ENCODE measurements at places on chromosomes 2 and 18. TPM values are rescaled to one million over a fixed set of nuclear protein-coding genes. Genes with fewer than 3 reads are reported as not detected.

GRCh38 chr2:20130821-20131645 lies 79.6 kb upstream of the LAPTM4A start:
- no peak for DNase-seq
- no peaks in the 10 kb centered on the region for H3K27me3 ChIP-seq
- H3K4me1 ChIP-seq: peaks cover 11% of the 10 kb centered on the region
- H3K36me3 ChIP-seq: no peaks in the 10 kb centered on the region

- H3K27me3 ChIP-seq: peaks cover 4% of the 10 kb centered on the region
- no peak overlapping the region for H3K27ac ChIP-seq
- DNase-seq: no peak
- no peaks in the 10 kb centered on the region for H3K4me1 ChIP-seq
- H3K4me3 ChIP-seq: no peak overlapping the region
Observed at GRCh38 chr2:149017116-149017985, 21.1 kb upstream of the LYPD6B start.

DNA sequence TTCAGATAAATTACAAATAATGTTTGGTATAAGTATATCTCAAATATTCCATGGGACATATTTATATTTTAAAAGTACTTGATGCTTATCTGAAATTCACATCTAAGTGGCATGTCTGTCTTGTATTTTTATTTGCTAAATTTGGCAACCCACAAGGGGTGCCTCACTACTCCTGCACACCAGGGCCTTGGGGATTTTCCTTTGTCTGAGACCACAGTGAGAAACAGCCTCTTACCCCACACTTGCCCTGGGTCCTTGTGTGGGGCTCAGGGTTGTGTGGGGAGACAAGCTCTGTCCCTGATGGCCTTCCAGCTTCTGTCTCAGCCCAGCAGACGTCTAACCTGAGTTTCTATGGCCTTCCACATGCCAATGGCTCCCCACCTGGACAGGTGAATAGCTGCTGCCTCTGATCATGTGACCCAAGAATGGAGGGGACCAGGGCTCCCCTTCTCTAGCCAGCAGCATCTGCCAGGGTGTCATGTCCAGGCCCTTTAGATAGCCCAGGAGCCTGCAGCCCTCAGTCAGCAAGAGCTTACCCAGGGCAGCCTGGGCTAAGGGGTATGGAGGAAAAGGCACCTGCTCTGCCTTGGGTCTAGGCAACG lies 49.5 kb upstream of the MRPL33 start:
- no peak overlapping the region for H3K27ac ChIP-seq
- peaks cover 27% of the 10 kb centered on the region for H3K4me1 ChIP-seq
- H3K36me3 ChIP-seq: no peaks in the 10 kb centered on the region
- no peak overlapping the region for H3K4me3 ChIP-seq

- no peak overlapping the region for H3K4me3 ChIP-seq
- H3K27me3 ChIP-seq: no peaks in the 10 kb centered on the region
- no peak for DNase-seq
- no peaks in the 10 kb centered on the region for H3K4me1 ChIP-seq
- no peak overlapping the region for H3K27ac ChIP-seq
- H3K36me3 ChIP-seq: no peaks in the 10 kb centered on the region
Observed at GRCh38 chr2:58479535-58480140, 238.5 kb upstream of the FANCL start.

- H3K27me3 ChIP-seq: no peaks in the 10 kb centered on the region
- no peak for DNase-seq
- H3K36me3 ChIP-seq: peaks cover 2% of the 10 kb centered on the region
- H3K4me3 ChIP-seq: no peak overlapping the region
Observed at GRCh38 chr2:227511239-227511930, 39.4 kb downstream of the AGFG1 start.

- no peak overlapping the region for H3K4me3 ChIP-seq
- no peaks in the 10 kb centered on the region for H3K4me1 ChIP-seq
- no peak for DNase-seq
Observed at GRCh38 chr2:44616667-44617155, 255.0 kb downstream of the CAMKMT start.

The EML6 gene
- polyA plus RNA-seq: 0.96 TPM

The ADD2 gene
- polyA plus RNA-seq: not detected

The RGPD3 gene
- 0.06 TPM for polyA plus RNA-seq

The ZAP70 gene
- 7.3 TPM for polyA plus RNA-seq

Data from keratinocyte (primary cell).